ENCODE measurements at places on chromosomes 6 and 20. TPM values are rescaled to one million over a fixed set of nuclear protein-coding genes. Genes with fewer than 3 reads are reported as not detected.

DNA sequence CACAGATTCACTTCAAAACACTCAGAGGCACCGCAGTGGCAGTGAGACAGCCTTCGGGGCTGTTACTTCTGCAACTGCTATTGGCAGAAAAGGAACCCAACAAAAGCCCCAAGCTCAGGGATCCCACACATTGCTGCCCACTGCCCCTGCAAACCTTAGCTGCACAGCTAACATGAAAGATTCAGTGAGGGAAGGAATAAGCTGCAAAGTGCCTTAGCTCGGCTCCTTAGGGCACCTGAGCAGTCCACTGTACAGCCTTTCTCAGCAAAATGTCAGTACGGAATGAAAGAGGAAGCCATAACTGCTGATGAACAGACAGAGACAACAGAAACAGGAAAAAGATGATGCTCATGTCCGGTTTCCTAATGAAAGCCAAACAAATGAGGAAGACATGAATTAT is 179.7 kb upstream of the SHLD1 start:
- no peak overlapping the region for H3K4me3 ChIP-seq
- H3K27me3 ChIP-seq: no peaks in the 10 kb centered on the region
- DNase-seq: no peak
- no peaks in the 10 kb centered on the region for H3K4me1 ChIP-seq
- H3K27ac ChIP-seq: no peak overlapping the region

Gene HLA-DQB2
- total RNA-seq: 0.62 TPM

- no peak overlapping the region for H3K4me3 ChIP-seq
- H3K27me3 ChIP-seq: no peaks in the 10 kb centered on the region
- H3K36me3 ChIP-seq: no peaks in the 10 kb centered on the region
- no peak overlapping the region for H3K27ac ChIP-seq
- no peak for DNase-seq
Measured at GRCh38 chr6:49528571-49528970, 21.9 kb upstream of the C6orf141 start.

Gene MYCT1
- total RNA-seq: 3.4 TPM

- no peak for DNase-seq
- no peaks in the 10 kb centered on the region for H3K4me1 ChIP-seq
- H3K4me3 ChIP-seq: no peak overlapping the region
- H3K36me3 ChIP-seq: no peaks in the 10 kb centered on the region
- H3K27ac ChIP-seq: no peak overlapping the region
- H3K27me3 ChIP-seq: no peaks in the 10 kb centered on the region
Measured at GRCh38 chr6:52340603-52340880, 21.4 kb upstream of the PAQR8 start.

- no peak for DNase-seq
- no peak overlapping the region for H3K27ac ChIP-seq
- no peaks in the 10 kb centered on the region for H3K36me3 ChIP-seq
- H3K4me3 ChIP-seq: no peak overlapping the region
Measured at GRCh38 chr6:120608826-120609225, 725.5 kb downstream of the TBC1D32 start.
